Activated CD4-positive, alpha-beta T cell treated with anti-CD3 and anti-CD28 coated beads, Interleukin-2, Interleukin-6, amounts not matched to agents 100 ng/mL and 50 ng/mL, durations not matched to agents 16 hours and 8 hours (primary cell): ENCODE measurements at places on chromosomes 6 and 20.

DNA sequence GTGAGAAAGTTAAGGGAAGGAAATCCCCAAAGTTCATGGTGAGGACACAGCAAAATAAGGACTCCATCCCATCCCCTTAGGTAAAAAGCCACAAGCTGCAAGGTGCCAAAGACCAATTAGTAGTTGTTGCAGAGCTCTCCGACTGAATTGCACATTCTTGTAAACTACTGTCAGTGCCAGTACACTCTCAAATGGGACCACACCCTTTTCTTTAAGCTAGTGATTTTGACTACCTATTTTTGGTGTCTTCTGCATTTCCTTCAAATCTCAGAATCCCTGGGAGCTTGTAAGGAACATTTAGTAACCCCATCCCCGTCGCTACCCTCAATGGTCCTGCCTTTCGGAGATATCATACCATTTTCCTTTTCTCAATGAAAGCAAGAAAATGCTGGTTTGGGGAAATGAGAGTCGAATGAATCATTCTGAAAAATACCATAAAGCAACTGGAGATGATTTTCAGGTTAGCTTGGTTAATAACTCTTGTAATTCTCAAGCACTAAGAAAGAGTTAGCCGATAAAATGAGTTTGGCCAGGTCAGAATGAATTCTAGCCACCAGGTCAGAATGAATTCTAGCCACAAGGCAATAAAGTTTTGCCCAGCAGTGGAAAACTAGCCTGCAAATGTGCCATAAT is 5.2 kb upstream of the HMGN3 start:
- no peak for DNase-seq

- peak; percentile 3 for DNase-seq
Observed at GRCh38 chr6:82589509-82590206, 226.0 kb downstream of the TPBG start.

DNA sequence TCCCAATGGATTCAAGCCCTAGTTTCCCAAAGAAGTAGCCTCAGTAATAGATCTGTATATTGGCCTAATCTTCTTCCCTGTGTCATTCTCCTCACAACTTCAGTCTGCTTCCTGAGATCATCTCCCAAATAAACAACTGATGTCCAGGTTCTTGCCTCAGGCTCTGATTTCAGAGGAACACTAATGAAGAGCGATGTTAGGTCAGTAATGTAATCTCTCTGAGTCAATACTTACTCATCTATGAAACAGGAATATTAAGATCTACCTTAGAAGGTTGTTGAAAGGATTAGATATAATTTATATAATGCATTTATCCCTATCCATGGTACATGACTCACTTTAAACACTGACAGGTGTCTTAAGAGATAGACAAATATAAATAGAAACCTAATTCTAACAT is 246.0 kb upstream of the FLRT3 start:
- no peak for DNase-seq

GRCh38 chr6:150167479-150167873 is 24.6 kb downstream of the PPP1R14C start:
- DNase-seq: no peak

GRCh38 chr6:168870982-168871381 is 382.7 kb downstream of the THBS2 start:
- no peak for DNase-seq

GRCh38 chr20:17938871-17939619 is 29.5 kb downstream of the SNX5 start:
- DNase-seq: peak; percentile 65

- no peak for DNase-seq
Observed at GRCh38 chr6:129844118-129844891, 16.8 kb downstream of the TMEM244 start.

DNA sequence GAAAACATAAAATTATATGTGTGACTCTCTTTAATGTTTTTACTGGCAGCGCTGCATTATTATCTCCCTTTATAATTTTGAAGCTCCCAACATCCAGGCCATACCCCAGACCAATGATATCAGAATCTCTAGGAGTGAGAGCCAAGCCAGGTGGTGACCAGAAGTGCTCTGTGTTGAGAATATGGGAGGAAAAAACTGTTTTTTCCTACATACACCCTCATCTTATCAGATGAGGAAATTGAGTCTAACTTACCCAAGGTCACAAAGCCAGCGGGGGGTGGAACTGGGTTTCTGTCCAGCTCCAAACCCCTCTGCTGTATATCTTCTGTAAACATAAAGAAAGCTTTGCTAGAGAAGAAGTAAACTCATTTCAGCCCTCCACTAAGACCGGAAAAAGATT is 42.5 kb downstream of the LY86 start:
- no peak for DNase-seq

DNA sequence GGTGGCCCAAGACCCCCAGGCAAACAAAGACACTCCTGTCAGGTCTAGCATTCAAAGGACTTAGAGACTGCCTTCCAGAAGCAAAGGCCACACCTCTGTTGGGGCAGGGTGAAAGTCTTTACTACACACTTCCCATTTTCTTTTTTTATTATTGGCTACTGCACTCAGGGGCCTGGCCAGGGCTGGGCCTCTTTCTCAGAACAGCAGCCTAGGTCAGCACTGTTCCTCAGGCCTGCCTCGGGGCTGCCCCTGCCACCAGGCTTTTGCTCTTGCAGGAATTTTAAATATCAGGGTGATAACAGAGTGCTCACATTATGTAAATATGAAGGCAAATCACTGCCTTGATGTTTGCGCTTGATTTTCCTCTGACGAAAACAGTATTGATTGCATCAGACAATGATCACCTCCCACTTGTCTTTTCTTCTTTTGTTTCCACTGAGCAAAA is 18.5 kb downstream of the GSTA4 start:
- peak; percentile 23 for DNase-seq

DNA sequence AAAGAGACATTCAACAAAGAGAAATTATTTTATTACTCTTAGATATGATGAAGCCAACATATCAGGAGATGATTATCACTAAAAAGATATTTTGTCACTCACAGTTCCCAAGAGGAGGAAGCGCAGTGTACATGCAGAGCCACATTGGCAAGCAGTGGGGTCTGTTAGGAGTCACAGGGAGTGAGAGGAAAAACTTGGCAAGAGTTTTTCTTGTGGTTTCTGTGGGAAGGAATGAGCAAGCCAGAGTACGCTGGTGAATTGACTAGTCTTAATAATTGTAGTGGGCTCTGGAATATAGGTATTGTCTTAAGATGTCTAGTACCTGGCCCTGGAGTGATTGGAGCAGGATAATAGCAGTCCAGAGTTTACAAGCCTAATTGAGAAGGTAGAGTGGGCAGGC is 1095.2 kb downstream of the GRIK2 start:
- no peak for DNase-seq

DNA sequence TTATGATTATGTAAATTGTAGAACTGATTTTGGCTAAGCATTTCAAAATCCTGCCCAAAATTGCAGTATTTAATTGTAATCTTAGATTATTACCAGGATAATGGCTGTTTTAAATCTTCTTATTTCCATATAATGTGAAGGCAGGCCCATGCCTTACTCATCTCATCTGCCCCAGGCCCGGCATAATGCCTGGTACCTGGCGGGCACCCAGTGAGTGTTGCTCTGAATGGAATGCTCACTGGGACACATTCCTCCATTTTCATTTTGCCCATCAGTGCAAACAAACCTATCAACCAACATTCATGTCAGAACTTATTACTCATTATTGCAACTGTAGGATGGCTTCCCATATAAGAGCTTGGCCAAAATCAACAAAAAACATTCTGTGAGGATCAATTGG is 22.8 kb downstream of the SAMD5 start:
- no peak for DNase-seq

DNA sequence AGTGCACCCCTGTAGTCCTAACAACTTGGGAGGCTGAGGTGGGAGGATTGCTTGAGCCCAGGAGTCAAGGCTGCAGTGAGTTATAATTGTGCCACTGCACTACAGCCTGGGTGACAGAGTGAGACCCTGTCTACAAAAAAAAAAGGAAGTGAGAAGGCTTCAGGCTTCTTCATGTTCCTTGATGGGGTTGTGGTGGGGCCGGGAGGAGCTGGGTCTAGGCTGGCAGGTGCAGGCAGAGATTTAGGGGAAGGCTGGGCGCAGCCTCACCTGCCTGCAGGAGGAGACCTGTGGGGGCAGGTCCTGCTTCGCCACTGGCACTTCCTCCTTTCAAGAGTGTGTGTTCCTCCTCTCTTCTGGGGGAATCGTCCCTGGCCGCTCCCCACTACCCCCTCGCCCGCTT is 63.9 kb downstream of the CHMP4B start:
- no peak for DNase-seq

DNA sequence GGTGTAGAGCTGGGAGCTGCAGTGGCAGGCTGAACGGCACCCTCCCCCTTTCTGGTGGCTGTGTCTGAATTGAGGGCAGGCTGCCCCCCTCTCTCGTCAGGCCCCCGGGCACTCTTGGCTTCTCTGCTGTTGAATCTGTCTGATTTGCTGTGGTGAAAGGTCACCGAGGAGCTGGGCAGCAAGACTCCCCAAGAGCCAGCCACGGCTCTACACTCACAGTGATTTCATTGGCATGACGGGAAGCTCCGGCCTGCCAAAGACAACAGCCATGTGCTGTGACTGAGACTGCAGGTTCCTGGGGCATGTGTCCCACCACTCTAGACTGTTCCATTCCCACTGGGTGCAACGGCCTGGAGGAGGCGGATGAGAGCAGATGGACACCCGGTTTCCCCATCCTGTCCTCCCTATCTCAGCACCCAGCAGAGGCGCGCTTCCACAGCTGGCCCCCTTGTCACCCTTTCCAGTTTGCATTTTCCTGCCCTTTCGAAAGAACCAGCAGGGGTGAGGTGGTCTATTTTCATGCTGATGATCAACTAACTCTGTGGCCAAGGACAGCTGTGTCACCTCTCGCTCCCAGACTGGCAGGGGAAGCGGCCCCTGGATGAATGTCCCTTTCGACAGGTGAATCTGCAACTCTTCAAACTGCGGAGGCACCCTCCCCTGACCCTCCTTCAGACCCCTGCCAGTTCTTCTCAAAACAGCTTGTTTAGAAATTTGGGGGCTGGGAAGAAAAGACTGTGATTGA is 2.2 kb downstream of the APCDD1L start:
- no peak for DNase-seq

DNA sequence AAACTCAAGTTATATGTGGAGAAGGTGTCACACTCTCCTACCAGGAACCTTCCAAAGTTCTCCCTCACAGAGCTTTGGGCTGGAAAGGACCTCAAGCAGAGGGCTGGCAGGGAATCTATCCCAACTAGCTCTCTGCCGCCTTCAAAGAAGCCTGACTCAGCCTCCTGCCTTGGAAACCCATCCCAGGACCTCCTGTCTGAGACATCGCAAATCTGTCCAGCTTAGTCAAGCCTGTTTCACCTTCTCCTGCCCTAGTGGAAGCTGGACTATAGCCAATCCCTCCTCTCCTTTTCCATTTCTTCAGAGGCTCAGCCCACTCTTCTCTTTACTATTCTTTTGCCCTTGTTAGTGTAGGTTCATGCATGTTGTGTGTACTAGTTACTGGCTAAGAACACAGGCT is 48.2 kb upstream of the FOXP4 start:
- no peak for DNase-seq

DNA sequence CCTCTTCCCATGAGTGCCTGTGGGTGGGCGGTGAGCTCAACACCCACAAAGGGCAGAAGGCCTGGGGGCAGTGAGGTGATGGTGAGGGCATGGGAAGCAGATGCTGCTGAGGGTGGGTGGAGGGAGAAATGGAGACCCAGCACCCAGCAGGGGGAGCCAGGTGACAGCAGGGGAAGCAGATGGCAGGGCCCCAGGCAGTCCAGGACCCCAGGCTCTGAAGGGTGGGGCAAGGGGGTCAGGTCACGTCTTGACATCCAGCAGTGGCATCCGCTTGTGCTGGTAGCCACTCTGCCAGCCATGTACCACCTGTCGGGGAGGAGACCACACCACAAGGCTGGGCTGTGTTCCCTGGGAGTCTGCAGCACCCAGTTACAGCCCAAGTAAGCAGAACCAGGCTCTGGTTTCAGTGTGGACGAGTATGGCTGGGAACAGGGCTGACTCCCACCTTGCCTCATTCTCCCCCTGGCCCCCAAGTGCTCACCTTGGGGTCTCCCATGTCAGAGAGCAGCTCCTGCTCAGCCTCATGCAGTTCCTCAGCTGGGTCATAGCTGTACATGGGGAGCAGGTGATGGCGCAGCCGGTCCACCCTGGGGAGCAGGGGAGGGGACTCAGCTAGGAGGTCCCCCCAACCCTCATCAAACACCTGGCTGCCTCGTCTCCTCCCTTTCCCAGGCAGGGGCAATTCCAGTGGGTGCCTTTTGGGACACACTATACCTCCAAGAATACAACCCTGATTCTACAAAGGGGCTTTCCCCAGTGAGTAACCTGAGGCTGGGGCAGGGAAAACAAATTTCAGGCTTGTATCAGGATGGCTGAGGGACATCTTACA is 2.0 kb downstream of the SMIM29 start:
- DNase-seq: peak; percentile 73

DNA sequence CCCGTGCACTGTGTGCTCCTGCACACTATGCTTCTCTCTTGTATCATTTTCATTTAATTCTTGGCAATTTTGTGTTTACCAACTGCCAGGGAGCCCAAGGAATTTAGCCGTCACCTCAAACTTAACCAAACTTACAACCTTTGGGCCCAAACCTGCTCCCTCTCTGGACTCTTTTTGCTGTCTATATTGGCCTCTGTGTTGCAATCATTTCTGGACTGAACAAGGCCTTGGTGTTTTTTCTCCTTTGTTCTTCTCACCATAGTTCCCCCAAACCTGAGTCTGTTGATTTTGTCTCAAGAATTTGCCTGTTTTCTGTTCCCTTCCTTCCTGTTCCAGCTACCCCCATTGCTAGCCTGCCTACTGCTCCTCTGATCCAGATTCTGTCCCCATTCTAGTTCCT is 19.2 kb downstream of the DCBLD1 start:
- DNase-seq: no peak

GRCh38 chr6:110564703-110565421 is 88.4 kb upstream of the SLC22A16 start:
- DNase-seq: no peak

GRCh38 chr20:61936701-61937131 is 129.0 kb downstream of the TAF4 start:
- no peak for DNase-seq

- DNase-seq: no peak
Observed at GRCh38 chr6:2625581-2625980, 125.1 kb downstream of the MYLK4 start.

DNA sequence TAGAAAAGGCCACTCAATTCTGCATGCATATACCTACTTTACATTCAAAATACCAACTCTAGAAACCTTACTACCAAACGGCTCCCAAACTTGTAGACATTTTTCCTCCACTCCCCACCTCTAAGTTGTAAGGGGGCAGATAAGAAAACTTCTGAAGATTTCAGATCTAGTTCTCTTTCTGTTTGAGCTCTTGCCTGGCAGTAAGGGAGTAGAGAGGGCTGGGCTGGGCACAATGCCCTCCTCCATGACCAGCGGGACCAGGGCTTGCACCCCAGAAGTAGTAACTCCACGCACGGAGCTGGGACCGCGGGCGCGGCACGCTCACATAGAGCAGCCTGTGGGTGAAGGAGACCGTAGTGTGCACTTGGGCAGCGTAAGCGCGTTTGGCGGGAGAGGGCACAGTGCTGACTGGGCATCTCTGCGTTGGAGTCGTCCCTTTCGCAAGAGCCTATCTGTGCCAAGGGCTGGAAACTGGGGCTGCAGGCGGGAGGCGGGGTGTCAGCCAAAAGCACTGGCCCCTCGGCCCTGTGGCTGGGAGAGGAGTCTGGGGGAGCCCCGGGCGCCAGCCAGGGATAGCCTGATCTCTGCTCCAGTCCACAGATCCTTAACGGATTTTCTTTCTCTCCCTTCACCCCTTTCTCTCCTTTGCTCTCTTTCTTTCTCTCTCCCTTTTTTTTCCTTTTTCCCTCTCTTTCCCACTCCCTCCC is 32.4 kb downstream of the PHACTR1 start:
- no peak for DNase-seq

- no peak for DNase-seq
Observed at GRCh38 chr6:3294921-3295871, 36.4 kb downstream of the PSMG4 start.

GRCh38 chr6:122423734-122424133 is 24.3 kb downstream of the HSF2 start:
- no peak for DNase-seq
